Foreskin melanocyte (primary cell): ENCODE measurements at places on chromosomes 7 and 10.

DNA sequence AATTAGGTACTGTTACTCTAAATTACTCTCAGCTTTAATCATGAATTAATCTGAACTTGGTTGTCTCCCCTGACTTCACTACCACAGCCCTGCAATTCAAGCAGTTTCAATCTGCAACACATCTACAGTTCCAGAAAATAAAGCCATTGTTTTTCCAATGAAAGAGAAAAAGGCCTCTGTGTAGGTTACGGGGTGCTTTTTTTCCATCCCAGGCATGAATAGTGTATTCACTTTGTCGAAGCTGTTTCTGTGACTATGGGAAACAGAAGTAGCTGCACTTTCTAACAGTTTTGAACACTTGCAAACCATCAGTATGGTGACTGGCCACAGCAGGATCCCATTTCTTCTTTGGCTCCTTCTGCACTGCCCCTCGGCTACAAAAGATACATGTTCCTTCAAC, 460.2 kb downstream of the GRM8 start:
- DNase-seq, result peak; percentile 52

DNA sequence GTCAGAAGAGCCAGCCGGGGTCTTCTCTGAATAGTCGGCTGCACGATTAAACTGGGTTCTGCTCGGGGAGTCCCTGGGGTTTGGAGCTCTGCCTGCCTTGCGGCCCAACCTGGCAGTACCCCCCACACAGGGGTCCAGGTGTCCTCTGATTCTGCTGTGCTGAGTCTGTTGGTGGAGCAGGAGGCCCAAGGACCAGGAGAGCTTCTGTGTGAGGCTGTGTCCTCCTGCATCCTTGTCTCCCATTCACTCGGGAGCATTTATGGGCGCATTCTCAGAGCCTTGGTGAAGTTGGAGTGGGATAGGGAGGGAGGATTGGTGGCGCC, 14.2 kb downstream of the INPP5A start:
- no peak for DNase-seq

GRCh38 chr7:64516451-64516850, 46.4 kb downstream of the ZNF680 start:
- DNase-seq, result no peak

- no peak for DNase-seq
Observed at GRCh38 chr7:76372984-76373833, 14.4 kb upstream of the YWHAG start.

DNA sequence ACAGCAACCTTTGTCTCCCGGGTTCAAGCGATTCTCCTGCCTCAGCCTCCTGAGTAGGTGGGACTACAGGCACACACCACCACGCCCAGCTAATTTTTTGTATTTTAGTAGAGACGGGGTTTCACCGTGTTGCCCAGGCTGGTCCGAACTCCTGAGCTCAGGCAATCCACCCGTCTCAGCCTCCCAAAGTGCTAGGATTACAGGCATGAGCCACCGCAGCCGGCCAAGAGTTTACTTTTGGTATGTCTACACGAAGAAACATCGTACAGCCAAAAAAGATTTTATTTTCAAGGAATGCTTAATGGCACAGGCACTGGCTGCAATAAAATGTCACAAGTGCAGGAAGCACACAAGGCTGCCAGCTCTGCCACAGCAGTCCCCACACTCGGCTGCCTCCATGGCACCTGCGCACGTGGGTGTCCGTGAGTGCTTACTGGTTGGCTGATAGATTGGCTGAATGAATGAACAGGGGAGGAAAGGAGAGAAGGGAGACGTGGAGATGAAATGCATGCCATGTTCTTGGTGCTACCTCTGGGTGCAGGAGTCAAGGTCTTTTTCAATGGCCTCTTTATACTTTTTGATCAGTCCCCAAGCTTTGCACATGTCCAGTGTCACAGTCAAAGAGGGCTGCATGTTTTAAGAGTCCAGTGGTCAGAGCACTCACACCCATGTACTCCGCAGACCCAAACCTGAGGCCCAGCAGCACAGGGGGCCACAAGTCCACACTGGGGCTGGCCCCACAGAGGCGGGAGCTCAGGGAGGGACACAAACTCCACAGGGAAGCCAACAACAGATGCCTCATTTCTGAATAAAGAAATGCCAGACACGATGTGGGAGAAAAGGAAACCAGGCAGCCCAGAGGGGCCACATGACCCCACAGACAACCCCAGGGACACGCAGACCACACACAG, 198.2 kb downstream of the MAD1L1 start:
- DNase-seq, result no peak
